ACHN (cell line): ENCODE measurements at places on chromosomes 5 and 9.

- no peak for DNase-seq
Observed at GRCh38 chr5:82185851-82186250, 92.3 kb downstream of the RPS23 start.

- no peak for DNase-seq
Observed at GRCh38 chr5:128334010-128334716, 203.9 kb downstream of the FBN2 start.

DNA sequence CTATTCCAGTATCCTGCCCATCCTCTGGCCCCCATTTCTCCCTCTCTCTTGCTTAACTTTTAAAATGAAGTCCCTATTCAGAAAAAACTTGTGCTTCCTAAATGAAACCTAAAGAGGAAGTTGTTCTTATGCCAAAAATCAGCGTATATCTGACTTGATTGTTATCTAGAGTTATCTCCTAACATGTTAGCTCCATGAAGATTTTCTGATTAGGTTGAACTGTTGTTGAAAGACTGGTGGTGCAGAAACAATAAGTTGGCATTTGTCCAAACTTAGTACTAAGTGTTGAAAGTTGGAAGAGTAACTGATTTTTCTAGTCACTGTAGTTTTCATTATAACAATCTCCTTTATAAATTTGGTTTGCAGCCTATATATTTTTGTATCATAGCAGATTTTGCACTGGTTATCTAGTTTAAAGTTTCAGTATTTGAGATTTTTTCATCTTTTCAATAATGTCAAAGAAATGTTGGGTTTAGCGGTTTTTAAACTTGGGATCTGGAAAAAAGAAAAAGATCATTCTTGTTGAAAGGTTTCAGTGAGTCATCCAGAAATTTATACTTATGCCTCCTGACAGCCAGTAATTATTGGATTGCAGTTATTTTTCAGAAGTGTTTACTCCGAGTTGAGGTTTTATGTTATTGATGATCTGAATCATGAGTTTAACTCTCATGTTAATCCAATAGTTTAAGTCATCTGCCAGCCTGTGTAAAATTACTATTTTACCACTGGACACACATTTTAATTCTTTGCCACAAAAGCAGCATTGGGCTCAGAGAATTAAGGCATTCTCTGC lies 60.6 kb downstream of the PAM start:
- DNase-seq, result no peak

DNA sequence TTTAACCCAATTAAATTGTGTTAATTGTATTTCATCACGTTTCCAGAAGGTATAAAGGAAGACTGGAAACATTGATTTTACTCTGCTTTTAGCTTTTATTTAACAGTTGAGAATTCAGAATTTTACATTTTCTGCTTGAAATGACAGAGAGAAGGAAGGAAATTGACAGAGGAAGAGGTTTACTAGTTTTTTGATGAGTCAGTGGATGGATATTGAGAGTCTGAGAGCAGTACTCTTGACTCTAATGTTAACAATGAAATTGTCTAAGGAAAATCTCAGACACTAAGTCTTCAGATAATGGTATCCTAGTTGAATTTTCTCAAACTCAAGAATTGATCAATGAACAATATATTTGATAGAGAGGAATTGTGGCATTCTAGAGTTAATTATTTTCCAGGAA lies 60.6 kb downstream of the IPO11 start:
- DNase-seq, result peak; percentile 15

GRCh38 chr9:18881758-18882157 lies 151.3 kb downstream of the SAXO1 start:
- no peak for DNase-seq

- DNase-seq, result peak; percentile 82
Observed at GRCh38 chr9:122383992-122384461, 13.2 kb downstream of the PTGS1 start.

DNA sequence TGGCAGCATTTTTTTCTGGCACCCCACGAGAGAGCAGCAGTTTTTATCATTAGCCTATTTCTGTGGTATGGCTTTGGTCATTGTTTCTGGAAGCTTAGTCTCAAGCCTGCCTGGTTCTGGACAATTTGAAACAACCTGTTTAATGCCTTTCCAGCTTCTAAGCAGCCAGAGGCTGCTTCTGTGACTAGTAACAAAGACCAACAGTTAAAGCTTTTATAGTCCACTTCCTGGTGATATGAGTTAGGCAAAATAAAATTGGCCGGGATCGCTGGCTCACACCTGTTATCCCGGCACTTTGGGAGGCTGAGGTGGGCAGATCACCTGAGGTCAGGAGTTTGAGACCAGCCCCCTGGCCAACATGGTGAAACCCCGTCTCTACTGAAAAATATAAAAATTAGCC lies 24.0 kb downstream of the LYRM7 start:
- no peak for DNase-seq

DNA sequence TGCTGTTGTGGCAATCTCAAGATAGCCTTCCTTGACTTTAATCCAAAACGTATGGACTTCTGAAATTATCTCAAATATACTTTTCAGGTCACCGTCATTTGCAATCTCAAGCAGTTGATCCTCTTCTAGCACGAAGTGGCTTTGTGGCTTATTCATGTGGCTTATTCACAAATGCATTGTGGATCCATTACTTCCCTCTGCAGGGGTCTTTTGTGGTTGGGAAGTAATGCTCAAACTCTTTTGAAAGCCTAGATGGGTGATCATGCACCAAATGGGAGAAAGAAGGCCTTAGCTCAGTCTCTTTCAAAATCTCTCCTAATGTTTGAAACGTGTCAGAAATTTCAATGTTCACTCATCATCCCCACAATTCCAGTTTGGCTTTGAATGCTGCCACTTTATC lies 597.2 kb upstream of the CDH10 start:
- no peak for DNase-seq

DNA sequence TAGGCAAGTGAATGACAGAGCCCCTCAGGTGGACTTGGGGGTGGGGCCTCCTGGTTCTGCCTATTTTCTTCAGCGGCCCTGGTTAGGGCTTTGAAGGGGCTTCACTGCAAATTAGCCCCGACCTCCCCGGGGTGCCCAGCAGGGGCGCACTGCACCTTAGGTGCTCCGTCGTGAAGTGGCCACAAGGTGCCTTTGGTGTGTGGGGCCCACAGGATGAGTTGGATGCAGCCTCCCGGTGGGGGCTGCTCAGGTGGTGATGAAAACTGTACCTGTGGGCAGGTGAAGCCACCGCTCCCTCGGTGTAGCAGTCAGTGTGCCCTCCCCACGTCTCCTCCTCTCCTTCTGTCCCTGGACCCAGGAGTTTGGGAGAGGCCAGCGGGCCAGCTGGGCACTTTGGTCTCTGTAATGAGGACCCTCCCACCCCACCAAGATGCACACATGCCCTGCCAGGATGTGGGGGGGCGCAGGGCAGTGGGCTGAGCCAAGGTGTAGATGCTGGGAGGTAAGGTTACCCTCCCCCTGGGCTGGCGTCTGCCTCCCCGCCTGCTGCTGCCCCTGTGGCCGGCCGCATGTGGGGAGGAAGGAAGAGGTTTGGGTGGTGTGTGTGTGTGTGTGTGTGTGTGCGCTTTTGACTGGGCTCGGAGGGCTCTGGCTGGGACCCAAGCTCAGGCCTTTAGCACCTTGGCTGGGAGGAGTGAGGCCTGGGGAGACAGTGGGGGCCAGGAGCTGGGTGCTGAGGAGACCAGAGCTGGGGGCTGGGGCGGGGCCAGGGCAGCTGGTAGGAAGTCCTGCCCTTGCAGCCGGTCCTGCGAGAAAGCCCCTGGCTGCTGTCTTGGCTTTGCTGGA lies 55.6 kb downstream of the RXRA start:
- peak; percentile 7 for DNase-seq

- no peak for DNase-seq
Observed at GRCh38 chr9:7921545-7922197, 122.1 kb upstream of the DMAC1 start.

DNA sequence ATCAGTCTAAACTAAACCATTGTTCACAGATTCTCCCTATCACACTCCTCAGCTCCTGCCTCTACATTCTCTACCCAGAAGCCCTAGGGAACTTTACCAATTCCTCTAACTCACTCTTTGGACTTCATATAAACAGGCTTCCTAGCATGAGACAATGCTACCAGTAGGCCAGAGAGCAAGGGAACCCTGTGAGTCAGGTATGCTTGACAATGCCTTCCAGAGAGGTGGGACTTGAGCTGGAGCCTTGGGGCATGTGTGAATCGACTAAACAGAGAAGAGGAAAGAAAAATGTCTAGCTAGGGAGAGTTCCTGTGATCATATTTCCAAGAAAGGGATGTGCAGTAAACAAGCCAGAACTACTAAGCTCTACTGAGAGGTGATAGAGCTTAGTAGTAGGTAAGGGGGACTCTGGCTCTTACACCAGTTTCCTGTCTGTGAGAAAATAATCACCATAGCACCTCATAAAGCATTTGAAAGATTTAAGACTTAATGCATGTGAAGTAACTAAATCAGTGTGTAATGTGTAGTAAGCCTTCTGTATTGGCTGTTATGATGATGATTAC lies 6.4 kb upstream of the RFK start:
- DNase-seq, result no peak

DNA sequence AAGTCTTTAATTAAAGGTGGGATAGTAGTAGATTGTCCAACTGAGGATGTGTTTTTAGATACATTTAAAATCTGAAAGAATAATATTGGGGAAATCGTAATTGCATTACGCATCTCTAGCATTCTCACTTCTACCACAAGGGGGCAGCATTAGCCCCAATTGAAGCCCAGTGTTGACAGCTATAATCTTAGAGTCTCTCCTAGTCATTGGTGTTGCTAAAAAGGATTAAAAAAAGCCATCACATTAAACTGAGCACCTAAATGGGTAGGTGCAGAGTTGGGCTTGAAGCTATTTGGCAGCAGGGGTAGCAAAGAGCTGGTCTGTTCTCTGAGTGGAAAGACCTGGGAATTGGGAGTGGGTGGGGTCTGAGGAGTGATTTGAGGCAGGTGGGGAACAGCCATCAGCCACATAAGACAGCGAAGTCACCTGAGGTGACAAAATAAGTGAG lies 177.2 kb downstream of the OSTF1 start:
- DNase-seq, result peak; percentile 38

GRCh38 chr5:150196986-150197385 lies 7.1 kb downstream of the SLC6A7 start:
- no peak for DNase-seq

DNA sequence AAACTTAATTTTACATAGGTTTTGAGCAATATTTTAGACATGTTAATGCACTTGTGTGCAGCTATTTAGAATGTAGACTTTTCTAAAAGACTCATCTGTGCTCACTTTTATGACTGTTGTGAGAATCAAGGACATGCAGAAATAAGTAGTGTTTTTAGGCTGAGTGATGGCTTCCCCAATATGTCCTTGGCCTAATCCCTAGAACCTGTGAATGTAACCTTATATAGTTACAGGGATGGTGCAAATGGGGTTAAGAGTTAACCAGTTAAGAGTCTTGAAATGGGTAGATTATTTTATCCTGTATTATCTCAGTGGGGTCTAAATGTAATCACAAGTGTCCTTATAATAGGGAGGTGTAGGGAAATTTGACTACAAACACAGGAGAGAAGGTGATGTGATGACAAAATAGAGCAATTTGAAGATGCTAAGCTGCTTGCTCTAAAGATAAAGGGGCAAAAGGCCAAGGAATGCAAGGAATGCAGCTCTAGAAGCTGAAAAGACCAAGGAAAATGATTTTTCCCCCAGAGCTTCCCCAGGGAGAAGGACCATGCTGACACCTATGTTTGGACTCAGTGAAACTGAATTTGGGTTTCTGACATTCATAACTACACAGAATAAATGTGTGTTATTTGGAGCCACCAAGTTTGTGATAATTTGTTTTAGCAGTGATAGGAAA lies 298.0 kb upstream of the PAPPA start:
- no peak for DNase-seq

DNA sequence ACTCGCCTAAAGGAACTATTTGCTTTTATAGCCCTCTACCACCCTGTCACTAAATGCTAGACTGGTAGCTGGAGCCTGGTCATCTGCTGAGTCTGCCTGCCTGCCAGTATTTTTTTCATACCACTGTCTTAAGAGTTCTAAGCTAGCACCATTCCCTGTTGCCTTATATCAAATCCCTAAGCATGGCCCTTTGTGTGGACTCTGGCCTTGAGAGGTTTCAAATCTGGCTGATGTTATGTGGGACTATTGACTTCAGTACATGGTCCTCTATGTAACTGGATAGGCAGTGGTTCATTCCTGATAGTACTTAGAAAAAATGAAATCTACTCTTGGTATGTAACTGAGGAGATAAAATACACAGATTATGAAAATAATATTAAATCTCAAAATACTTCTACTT lies 103.5 kb downstream of the PLCXD3 start:
- no peak for DNase-seq

DNA sequence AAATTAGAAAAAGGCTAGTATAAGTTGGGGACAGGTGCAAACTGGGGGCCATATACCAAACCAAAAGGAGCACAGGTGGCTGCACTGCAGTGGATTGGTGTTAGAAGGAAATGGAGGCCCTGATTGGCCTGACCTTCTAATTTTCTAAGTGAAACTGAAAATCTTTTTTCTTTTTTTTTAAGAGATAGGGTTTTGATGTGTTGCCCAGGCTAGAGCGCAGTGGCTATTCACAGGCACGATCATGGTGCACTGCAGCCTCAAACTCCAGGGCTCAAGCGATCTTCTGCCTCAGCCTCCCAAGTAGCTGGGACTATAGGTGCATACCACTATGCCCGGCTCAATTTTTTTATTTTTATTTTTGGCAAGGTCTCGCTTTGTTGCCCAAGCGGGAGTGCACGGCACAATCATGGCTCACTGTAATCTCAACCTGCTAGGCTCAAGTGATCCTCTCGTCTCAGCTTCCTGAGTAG lies 9.8 kb upstream of the CCDC69 start:
- no peak for DNase-seq

- no peak for DNase-seq
Observed at GRCh38 chr5:72488756-72489155, 18.5 kb downstream of the ZNF366 start.

DNA sequence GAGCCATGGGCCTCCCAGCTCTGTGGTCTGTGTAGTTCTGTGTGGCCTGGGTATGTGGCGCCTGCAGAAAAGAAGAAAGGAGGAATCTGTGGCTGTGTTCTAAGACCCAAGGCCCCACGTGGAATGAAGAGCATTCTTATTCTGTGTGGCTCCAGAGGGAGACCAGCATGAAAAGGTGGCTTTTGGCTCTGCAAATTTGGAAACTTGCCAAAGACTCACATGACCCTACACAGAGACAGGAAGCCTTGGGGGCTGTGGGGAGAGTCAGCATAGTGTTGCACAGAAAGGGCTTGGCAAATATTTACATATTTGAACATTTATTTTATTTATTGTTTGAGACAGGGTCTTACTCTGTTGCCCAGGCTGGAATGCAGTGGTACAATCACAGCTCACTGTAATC lies 193.3 kb downstream of the TMEM38B start:
- no peak for DNase-seq
